T-helper 1 cell (primary cell): ENCODE measurements at places on chromosomes 16 and 17.

- DNase-seq, result no peak
These were observed 95.9 kb upstream of the ZFHX3 start for GRCh38 chr16:73143576-73144422.

DNA sequence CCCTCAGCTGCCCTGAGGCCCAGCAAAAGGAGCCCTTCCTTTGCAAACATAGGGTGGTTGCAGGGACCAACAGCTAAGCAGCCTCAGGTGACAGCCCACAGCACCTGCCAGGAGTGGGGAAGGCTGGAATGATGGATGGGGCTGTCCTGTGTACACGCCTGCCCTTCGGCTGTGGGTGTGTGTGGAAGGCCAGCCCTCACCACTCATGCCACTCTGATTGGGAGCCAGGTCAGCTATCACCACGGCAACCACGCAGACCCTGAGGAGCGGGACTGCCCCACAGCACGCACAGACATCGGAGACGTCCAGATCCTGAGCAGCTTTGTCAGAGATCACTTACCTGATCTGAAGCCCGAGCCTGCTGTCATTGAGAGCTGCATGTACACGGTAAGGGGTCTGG is 11.9 kb downstream of the PIPOX start:
- DNase-seq, result no peak

DNA sequence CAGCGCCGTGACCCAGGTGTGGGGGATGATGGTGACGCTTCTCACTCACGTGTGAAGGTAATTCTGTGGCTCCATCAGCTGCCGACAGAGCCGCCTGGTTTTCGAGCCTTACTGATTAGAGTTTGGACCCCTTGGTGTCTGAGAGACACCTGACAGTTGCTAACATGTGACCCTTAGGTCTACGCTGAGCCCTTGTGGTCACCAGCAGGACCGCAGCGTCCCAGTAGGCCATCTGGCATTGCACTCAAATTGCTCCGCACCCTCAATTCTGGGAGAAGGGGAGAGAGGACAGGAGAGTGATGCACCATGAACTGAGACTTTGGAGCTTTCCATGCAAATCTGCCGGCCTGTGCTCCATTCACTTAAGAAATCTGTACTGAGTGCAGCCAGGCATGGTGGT is 2.5 kb downstream of the FLYWCH1 start:
- no peak for DNase-seq

DNA sequence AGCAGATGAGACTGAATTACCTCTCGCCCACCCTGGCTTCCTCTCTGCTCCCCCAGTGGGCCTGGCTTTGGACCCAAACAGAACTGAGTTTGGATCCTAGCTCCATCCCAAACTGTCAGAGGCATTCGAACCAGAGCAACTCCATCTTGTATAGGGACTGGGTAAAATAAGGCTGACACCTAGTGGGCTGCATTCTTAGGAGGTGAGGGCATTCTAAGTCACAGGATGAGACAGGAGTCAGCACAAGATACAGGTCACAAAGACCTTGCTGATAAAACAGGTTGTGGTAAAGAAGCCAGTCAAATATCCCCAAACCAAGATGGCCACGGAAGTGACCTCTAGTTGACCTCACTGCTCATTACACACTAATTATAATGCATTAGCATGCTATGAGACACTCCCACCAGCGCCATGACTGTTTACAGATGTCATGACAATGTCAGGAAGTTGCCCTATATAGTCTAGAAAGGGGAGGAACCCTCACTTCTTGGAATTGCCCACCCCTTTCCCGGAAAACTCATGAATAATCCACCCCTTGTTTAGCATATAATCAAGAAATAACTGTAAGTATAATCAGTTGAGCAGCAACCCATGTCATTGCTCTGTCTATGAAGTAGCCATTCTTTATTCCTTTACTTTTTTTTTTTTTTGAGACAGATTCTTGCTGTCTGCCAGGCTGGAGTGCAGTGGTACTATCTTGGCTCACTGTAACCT is 44.4 kb downstream of the LYRM1 start:
- DNase-seq, result no peak

DNA sequence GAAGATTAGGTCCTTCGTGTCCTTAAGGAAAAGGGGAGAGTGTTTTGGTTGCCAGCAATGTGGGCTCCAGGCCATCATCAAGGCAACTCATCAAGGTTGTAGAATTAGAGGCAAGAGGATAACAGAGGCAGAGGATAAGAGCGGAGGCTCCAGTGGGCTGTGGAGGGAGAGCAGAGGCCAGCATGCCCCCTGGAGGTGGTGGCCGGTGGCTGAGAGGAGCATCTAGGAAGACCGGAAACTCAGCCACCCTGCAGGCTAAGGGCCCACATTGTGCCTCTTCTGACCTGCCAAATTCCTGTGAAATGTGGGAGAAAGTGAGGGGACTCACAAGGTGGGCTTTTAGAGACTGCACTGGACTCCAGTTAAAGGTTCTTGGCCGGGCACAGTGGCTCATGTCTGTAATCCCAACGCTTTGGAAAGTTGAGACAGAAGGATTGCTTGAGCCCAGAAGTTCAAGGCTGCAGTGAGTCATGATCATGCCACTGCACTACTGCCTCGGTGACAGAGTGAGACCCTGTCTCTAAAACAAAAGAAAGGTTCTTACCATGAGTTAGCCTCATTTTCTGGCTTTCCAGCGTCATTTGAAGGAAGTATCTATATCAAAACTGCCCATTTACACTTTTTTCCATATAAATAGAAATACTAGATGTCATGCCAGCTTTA is 62.7 kb upstream of the ADORA2B start:
- no peak for DNase-seq

DNA sequence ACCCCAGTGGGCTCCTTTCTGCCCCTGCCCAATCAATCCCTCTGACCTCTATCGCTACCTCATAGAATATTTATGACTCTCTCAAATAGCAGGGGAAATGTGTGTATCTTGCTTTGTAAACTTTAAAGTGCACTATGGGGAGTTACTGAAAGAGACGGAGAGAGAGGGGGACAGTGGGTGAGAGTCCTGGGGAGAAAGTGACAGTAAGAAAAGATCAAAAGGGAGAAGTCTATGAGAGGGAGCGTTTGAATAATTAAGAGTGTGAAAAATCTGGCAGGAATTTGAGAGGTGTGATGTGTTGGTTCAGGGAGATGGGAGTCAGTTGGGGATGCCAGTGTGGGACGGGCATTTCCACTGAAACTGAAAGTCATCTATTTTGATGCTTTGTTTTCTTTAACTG is 32.6 kb downstream of the USP43 start:
- no peak for DNase-seq

DNA sequence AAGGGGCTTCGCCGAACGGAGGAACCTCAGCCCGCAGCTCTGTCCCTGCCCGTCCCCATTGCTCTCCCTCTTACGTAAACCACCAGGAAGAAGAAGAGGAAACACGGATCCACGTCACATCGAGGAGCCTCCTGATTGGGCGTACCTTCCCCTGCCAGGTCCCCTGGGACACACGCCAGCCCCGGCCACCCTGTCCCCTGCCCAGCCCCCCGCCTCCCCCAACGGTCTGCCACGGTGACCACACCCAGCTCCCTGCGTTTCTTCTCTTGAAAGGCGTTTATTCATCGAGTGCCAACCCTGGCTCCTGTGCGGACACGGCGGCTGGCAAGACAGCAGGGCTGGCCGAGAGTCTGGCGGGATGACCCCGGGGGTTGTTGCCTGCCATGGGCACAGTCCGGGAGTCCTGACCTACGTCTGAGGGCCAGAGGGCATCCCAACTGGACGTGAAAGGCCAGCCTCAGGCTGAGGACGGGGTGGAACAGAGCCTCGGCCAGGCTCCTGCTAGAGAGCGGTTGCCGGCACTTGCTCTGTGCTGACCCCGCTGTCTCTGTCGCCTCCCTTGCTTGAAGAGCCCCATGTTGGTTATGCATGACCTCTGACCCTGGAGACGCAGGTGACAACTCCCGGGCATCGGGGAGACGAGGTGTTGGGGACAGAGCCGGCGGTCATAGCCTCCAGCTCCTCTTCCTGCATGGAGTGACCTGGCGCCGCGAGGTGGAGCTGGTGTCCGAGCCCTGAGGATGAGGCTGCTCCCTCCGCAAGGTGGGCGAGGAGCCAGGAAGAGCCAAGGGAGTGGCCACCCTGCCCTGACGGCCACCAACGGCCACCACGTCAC is 40.5 kb upstream of the ACSF3 start:
- no peak for DNase-seq

DNA sequence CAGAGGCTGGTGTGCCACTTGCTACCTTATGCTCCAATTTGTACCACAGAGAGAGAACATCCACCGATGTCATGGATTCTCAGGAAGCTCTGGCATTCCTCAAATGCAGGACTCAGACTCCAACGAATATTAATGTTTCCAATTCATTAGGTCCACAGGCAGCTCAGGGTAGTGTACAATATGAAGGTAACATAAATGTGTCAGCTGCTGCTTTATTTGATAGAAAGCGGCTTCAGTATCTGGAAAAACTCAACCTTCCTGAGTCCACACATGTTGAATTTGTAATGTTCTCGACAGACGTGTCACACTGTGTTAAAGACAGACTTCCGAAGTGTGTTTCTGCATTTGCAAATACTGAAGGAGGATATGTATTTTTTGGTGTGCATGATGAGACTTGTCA is 16.1 kb downstream of the SLFN5 start:
- no peak for DNase-seq

- no peak for DNase-seq
These were observed 3.1 kb downstream of the HIC1 start for GRCh38 chr17:2057760-2058585.

DNA sequence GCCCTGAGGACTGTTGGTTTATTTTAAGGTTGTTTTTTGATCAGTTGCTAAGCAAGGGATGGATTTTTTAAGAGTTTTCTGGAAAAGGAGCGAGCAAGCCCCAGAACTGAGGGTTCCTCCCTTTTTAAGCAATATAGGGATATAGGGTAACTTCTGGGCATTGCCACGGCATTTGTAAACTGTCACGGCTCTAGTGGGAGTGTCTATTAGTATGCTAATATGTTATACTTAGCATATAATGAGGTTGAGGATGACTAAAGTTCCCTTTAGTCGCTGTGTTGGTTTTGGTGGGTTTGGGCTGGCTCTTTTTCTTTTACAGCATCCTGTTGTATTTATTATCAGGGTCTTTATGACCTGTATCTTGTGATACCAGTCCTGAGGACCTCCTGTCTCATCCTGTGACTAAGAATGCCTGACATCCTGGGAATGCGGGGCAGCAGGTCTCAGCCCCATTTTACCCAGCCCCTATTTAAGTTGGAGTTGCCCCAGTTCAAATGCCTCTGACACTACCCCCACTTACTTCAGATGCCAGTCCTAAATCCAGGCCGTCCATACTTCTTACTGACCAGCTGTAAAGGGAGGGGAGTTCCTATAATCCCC is 59.4 kb downstream of the MFSD11 start:
- no peak for DNase-seq

- DNase-seq, result no peak
These were observed 24.2 kb downstream of the PLD6 start for GRCh38 chr17:17181666-17182597.

GRCh38 chr17:76502341-76503211 is 1.4 kb upstream of the RHBDF2 start:
- no peak for DNase-seq

- no peak for DNase-seq
These were observed 532 bp downstream of the CNTNAP1 start for GRCh38 chr17:42682722-42683403.

GRCh38 chr17:36535669-36536081 is 888 bp downstream of the PIGW start:
- no peak for DNase-seq

DNA sequence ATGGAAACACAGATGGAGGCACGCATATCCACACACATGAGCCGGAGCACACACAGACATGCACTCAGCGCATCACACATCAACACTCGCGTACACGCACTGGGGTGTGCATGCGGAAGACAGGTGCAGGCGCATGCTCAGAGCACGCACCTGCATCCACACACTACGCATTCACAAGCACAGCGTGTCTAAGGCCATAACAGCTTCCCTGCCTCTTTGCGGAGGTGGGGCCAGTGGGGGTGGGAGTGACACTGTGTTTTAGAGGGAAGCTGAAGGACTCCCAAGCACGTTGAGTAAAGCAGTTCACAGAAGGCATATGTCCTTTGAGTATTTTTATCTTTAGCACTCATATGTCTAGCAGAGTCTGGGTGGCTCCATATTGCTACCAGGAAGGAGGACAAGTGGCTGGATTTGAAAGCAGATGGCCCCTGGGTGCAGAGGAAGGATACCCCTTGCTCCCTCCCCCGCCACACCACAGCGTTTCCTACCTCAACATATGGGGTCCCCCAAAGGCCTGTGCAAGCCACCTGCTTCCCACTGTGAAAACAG is 68.6 kb upstream of the TOB1 start:
- no peak for DNase-seq

DNA sequence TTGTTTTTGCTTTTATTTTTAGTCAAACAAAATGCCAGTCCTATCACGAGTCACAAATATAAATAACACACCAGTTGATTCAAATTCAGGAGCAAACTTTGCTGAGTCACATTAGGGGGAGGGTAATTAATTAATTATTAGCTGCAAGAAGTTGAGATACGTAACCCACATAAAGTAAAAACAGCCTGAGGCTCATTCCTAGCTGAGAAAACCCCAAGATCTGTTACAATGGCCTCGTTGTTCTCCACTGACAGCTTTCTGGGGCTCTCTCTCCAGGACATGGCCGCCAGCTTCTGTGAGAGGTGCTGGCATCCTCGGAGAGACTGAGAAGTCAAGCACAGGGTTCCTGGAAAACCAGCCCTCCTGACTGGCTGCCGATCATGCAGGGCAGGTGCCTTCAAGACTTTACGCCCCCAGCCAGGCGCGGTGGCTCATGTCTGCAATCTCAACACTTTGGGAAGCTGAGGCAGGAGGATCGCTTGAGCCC is 11.1 kb downstream of the RAB40B start:
- no peak for DNase-seq

- no peak for DNase-seq
These were observed 842 bp downstream of the MRPL10 start for GRCh38 chr17:47830396-47831002.

DNA sequence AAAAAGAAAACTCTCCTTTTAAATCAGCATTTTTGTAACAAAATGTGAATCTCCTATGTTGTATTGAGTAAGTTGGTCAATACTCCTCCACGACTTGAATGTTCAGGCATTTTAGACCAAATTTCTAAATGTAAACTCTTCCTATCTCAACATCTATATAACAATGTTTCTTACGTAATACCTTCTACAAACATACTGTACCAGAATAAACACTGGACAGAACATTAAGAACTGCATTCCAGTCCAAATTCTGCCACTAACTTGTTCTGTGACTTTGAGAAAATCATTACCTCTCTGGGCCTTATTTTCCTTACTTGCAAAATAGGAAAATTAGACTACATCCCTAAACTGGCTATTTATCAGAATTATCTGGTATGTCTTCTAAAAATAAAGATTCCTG is 40.1 kb downstream of the AKAP10 start:
- DNase-seq, result no peak

GRCh38 chr17:57888311-57889216 is 38.7 kb upstream of the MRPS23 start:
- DNase-seq, result no peak

DNA sequence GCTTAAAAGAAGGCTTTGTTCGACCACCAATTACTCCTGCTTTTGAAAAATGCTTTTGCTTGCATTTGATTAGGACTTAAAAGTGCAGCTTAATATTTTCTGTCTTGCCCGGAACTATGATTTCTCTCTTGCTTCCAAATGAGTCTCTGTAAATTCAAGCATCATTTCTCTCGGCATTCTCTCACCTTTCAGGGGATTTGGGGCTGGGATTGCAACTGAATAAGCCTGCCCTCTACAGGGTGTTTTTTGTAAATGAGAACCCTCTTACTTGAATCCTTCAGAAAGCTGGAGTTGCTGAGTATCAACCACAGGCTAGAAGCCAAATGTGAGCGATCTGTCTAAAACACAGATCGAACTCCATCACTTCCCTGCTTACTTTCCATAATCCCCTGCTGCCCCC is 234.6 kb downstream of the TMEM114 start:
- DNase-seq, result no peak
